ENCODE measurements at places on chromosomes 5 and 9. TPM values are rescaled to one million over a fixed set of nuclear protein-coding genes. Genes with fewer than 3 reads are reported as not detected.

The SPINK1 gene
- polyA plus RNA-seq: 37.7 TPM

The OGN gene
- 49.0 TPM for polyA plus RNA-seq

The GLRA1 gene
- polyA plus RNA-seq: not detected

The SLCO6A1 gene
- 0.11 TPM for polyA plus RNA-seq

The TTC23L gene
- 4.0 TPM for polyA plus RNA-seq

The NPR2 gene
- 33.7 TPM for polyA plus RNA-seq

The NEURL1B gene
- 14.8 TPM for polyA plus RNA-seq

The DDX4 gene
- polyA plus RNA-seq: not detected

The C9orf50 gene
- polyA plus RNA-seq: 1.4 TPM

The FABP6 gene
- not detected for polyA plus RNA-seq

The PCDHGA11 gene
- 3.9 TPM for polyA plus RNA-seq

The TMEM8B gene
- polyA plus RNA-seq: 24.4 TPM

The CTXN3 gene
- not detected for polyA plus RNA-seq

The OR1L4 gene
- not detected for polyA plus RNA-seq

The CCDC69 gene
- polyA plus RNA-seq: 5.4 TPM

The NCS1 gene
- polyA plus RNA-seq: 31.0 TPM

The PCDHGA5 gene
- 2.1 TPM for polyA plus RNA-seq

The TSSK1B gene
- polyA plus RNA-seq: not detected

The SLC45A2 gene
- polyA plus RNA-seq: 0.54 TPM

The ZNF658 gene
- 10.8 TPM for polyA plus RNA-seq

The BAAT gene
- 0.32 TPM for polyA plus RNA-seq

The TIFAB gene
- polyA plus RNA-seq: 0.23 TPM

The NSG2 gene
- polyA plus RNA-seq: 0.19 TPM

The LIX1 gene
- 5.0 TPM for polyA plus RNA-seq

The MIER3 gene
- 32.1 TPM for polyA plus RNA-seq

The PALM2AKAP2 gene
- 11.0 TPM for polyA plus RNA-seq

Measured in renal cortex interstitium (tissue), 15 donors.